Activated T-helper 1 cell treated with anti-CD3 and anti-CD28 coated beads, Interleukin-2, amount 50 U/mL, for 16 hours (primary cell): ENCODE measurements at places on chromosomes 3 and 15.

GRCh38 chr3:157064402-157064801 lies 95.5 kb downstream of the CCNL1 start:
- DNase-seq, result no peak

DNA sequence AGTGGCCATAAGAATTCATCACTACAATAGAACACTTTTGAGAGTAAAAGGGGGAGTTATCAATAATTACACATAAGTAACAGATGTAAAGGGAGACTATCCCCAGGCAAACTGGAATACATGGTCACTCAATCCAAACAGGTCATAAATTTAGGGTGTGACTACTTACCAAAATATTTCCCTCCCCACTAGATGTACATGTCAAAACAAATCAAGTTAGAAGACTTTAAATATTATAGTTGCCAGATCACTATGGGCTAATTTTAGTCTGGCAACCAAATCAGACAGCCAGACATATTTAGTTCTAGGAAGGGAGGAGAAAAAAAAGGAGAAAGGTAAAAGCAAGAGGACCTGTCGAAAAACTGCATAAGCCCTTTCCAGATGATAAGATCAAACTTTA lies 23.1 kb downstream of the SLC24A5 start:
- no peak for DNase-seq

DNA sequence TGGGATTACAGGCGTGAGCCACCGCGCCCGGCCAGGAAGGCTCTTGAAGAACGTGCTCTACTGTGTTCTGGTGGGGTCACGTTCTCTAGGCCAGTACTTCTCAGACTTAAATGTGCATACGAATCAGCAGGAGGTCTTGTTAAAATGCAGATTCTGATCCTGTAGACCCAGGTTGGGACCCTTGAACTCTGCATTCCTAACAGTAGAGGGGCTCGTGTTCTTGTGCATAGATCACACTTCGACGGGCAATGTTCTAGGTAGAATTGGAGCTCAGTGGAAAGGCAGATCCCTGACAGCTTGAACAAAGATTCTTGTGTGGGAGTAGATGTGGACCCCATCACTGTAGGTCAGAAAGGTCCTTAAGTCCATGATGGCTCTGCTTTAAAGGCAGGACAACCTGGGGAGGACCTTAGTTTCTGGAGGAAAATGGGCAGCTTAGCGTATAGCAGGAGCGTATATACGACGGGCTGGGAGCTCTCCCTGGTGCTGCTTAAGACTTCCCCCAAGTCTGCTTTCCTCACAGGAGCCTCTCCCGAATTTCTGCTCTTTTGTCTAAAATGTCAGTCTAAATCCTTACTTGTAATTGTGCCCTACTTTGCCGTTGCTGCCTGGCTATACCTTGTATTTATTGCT lies 16.9 kb upstream of the FAM81A start:
- no peak for DNase-seq

DNA sequence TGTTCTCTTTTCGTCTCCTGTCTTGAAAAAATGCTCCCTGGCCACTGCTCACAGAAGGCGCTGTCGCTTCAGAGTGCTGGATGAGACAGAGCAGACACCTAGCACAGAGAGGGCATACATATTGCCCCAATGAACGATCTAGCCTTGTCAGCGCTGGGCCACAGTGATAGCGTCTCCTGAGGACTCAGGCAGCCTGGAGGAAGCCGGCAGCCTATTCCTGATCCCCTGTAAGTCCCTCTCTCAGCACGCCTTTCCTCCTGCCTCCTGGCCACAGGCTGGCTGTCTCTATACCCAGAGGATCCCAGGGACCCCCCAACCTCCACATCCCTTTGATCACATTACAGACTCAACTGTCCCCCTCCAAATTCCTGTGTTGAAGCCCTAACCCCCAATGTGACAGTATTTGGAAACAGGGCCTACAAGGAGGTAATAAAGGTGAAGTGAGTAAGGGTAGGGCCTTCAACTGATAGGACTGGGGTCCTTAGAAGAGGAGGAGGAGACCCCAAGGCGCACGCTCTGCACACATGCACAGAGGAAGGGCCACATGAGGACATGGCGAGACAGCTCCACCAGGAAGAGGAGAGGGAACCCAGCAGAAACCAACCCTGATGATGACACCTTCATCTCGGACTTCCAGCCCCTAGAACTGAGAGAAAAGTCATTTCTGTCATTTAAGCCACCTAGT lies 7.5 kb downstream of the PLA2G4F start:
- DNase-seq, result no peak

DNA sequence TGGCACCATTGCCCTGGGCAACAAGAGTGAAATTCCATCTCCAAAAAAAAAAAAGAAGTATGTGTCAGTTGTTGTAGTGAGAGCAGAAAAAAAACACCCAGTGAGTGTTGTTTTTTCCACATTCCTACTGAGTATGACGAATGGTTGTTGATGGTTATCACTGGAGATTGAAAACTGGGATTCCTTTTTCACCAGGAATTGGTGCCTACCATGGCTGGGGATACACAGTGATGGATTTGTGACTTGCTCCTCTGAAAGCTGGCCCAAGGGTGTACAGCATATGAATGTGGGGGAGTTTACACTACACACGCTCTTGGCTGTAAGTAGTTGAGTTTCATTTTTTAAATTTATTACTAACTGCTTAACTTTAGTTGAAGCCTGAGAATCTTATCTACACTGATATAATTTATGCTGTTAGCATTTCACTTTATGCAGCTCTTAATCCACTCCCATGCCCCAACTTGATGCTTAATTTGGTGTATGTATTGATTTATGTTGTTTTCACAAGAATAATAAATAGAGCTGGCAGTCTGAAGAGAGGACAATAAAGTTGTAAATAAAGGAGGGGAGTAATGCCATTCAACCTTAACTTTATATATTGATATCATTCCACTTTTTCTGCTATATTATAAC lies 56.0 kb upstream of the MME start:
- DNase-seq, result no peak

- DNase-seq, result no peak
Measured at GRCh38 chr3:29337565-29337964, 56.7 kb downstream of the RBMS3 start.

DNA sequence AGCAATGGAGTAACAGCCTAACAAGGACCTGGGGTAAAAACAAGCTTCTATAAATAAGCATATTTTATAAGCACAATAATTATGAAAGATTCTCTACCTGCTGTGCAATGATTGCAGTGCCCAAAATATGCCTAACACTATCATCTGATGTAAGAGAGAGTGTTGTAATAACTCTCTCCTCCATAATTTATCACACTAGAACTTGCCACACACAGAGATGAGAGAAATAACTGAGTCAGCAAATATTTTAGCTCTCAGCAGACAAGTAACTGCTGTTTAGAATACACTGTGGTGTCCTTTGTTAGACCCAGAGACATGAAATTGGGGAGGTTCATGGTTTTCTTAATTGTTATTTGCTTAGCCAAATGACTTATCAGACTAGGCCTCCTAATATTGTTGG lies 105.3 kb upstream of the ACP3 start:
- DNase-seq, result no peak

DNA sequence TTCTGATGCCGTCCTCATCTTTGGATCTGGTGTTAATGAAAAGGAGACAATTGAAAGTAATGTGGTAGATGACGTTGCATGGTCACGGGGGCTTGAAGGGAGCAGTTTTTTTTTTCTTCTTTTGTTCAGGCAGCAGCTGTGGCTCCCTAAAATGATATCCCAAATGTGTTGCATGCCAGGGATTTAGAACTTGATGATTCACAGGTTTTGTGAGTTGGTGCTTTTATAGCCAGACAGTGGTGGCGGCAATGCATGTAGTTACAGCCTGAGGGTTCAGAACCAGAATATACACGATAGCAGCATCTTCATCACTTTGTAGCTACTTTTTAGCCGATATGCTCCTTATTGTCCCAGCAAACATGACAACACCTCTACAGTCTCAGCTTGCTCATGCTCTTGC lies 133.4 kb downstream of the CHST2 start:
- no peak for DNase-seq

DNA sequence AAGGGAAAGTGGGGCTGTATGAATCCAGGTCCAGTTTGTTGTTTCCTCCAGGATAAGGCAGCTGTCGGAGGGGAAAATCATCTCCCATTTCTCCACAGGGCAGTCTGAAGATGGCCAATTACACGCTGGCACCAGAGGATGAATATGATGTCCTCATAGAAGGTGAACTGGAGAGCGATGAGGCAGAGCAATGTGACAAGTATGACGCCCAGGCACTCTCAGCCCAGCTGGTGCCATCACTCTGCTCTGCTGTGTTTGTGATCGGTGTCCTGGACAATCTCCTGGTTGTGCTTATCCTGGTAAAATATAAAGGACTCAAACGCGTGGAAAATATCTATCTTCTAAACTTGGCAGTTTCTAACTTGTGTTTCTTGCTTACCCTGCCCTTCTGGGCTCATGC lies 911 bp downstream of the CCRL2 start:
- no peak for DNase-seq

GRCh38 chr3:156761007-156761406 lies 65.1 kb upstream of the LEKR1 start:
- DNase-seq, result no peak

DNA sequence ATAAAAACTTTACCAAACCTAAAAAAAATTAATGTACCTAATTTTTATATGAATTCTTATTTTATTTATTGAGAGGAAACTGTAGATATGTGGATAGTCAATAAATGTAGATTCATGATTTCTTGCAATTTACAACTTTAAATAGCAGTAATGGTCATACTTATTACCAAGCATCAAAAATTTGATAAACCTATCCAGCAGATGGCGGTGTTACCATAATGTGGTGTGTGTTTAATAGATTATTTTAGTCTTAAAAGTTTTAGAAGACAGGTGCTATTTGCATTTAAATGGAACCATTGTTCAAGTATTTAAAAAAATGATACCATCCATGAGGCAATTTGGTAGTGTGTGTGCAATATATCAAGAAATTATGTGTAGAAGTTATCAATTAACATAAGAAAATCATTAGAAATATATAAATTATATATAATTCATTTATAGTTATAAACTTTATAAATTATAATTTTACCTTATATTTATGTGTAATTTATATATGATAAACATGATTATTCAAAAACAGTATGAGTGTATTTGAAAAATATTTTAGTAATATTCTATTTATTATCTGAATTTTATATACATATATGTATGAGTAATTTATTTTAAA lies 176.0 kb upstream of the BCHE start:
- DNase-seq, result no peak

DNA sequence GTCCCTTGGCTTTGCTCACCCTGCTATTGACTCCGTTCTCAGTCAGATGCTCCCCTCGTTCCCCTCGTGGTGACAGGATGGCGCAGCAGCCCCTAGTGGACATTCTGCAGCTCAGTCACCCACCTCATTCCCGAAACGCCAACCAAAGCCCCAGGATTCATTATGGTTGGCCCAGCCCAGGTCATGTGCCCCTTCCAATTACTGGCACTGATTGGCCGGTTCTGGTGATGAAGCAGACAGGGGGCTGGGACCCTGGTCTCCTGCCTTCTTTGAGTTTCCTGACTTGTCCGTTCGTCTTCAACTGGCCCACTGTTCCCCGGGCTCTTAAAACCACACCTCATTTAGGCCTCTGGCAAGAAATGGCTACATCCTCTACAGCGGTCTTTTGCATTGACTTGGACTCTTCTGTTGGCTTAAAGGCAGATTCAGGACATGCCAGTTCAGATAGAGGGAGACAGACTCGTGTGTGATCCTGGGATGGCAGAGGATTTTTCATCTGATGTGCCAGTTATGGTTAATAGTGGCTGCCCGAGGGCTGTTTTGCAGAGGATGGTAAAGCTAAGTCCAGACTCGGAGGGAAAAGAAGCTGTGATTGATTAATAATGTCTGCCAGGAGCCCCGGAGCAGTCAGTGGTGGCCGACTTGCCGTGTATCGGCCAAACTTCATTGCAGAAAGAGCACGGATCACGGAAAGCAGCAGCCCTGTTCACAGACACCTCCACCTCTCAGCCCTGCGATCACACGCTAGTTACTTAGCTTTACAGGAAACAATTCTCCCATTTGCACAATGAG lies 37.8 kb downstream of the LSM3 start:
- DNase-seq, result peak; percentile 25

DNA sequence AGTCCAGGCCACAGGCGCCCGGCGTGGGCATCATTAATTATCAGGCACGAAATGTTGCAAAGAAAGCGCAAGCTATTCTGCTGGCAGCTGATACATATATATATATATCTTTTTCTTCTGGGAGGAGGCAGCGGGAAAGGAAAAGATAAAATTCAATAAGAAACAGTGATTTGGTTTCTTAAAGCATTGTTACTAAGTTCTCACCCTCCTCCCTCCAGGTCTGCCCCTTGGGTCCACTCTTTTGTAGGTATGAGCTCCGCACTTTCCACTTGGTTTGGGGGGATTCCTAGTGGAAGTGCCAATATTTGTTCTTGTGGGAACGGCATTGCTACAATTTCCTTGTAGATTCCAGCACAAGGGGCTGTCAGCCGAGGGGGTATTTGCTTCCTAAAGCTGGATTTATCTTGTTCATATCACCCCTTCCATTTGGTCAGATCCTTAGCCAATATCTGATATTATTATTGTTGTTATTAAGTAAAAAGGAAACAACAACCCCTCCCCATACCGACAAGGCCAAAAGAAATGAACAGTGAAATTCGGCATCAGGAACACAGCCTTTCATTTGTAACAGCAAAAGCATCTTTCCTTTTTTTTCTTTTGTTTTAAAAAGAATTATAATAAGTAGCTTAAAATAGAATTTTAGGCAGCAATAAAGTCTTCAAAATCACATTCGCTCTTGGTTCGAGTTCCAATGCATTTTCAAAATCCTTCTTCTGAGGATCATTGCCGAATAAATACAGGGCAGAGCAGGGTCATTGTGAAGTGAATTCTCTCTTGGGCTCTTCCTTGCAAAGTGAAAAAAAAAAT lies 15.6 kb downstream of the ZIC1 start:
- DNase-seq, result no peak

DNA sequence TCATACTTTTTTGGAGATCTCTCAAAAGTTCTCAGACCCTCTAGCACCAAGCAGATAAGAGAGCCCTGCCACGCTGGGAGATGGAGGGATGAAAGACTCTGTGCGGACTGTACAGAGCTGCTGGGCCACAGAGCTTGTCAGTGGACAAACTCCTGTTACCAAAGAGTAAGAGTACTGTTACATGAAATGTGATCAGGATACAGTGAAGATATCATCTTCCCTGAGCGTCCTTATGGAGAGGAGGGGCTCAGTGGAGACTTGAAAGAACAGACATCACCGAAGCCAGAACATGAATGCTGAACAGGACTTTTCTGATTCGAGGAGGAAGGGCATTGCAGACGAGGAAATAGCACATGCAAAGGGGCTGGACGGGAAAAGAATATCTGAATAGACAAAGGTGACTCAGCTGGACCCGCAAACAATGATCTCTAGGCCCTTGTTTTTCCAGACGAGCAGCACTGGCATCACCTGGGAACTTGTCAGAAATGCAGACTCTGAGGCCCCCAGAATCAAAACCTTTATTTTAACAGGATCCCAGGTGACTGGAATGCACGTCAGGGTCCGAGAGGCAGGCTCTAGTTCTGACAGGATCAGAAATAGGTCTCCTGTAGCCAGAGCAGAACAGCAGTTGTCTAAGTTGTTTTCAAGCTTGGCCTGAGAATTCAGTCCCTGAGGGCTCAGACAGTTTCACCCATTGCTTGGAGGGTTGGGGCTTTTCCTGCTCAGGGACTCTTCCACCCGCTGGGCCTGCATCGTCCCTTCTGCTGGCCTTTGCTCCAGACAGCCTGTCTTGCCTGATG lies 277.9 kb downstream of the RPLP1 start:
- no peak for DNase-seq
